ENCODE measurements at places on chromosomes 16 and 17. TPM values are rescaled to one million over a fixed set of nuclear protein-coding genes. Genes with fewer than 3 reads are reported as not detected.

The MBTPS1 gene
- total RNA-seq: 75.0 TPM

DNA sequence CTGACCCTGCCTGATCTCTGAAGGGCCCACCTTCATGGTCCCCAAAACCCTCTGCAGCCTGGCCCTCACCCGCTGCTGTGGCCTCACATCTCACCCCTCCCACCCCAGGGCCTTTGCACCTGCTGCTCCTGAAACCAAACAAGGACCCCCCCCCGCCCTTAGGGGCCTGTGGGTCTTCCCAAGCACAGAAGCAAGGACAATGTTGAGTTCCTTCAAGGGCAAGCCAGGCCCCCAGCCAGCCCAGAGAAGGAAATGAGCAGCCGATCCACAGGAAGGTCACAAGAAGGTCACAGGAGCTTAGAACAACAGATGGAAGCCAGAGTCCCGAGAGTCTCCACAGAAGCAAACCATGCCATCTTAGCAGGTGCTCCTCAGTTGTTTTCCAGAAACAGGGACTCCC is 493 bp upstream of the PDE6G start:
- H3K36me3 ChIP-seq: no peaks in the 10 kb centered on the region
- H3K27ac ChIP-seq: no peak overlapping the region
- no peaks in the 10 kb centered on the region for H3K27me3 ChIP-seq
- H3K4me1 ChIP-seq: no peaks in the 10 kb centered on the region

DNA sequence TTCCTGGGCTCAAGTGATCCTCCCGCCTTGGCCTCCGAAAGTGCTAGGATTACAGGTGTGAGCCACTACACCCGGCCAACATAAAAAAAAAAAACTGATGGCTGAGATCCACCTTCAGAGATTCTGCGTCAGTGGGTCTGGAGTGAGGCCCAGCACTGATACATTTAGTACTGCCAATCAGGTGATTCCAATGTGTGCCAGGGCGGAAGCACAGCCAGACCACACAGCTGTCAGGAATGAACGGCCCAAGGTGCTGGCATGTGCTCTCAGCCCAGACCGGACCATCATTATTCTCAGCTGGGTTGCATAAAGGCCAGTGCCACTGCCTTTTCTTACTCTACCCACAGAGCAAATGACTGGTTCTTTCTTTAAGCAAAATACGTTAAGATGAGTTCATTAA is 1.2 kb upstream of the BCO1 start:
- no peaks in the 10 kb centered on the region for H3K27me3 ChIP-seq
- H3K4me3 ChIP-seq: no peak overlapping the region
- no peaks in the 10 kb centered on the region for H3K4me1 ChIP-seq
- DNase-seq: no peak
- H3K36me3 ChIP-seq: no peaks in the 10 kb centered on the region
- no peak overlapping the region for H3K27ac ChIP-seq

DNA sequence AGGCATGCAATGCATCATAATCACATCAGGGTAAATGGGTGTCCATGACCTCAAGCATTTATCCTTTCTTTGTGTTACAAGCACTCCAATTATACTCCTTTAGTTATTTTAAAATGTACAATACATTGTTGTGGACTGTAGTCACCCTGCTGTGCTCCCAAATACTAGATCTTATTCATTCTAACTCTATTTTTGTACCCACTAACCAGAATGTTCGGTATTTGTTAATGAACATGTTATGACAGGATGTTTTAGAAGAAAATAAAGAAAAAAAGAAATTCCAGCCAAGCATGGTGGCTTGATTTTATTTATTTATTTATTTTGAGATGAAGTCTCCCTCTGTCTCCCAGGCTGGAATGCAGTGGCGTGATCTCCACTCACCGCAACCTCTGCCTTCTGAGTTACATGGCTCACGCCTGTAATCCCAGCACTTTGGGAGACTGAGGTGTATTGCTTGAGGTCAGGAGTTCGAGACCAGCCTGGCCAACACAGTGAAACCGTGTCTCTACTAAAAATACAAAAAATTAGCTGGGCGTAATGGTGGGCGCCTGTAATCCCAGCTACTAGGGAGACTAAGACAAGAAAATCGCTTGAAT is 1.8 kb upstream of the NDE1 start:
- H3K4me3 ChIP-seq: no peak overlapping the region
- H3K27me3 ChIP-seq: no peaks in the 10 kb centered on the region
- no peak for DNase-seq
- no peak overlapping the region for H3K27ac ChIP-seq
- no peaks in the 10 kb centered on the region for H3K36me3 ChIP-seq

- H3K27ac ChIP-seq: no peak overlapping the region
- H3K4me3 ChIP-seq: no peak overlapping the region
- DNase-seq: no peak
- H3K36me3 ChIP-seq: no peaks in the 10 kb centered on the region
- no peaks in the 10 kb centered on the region for H3K27me3 ChIP-seq
- no peaks in the 10 kb centered on the region for H3K4me1 ChIP-seq
Observed at GRCh38 chr17:83007504-83008185, 71.8 kb upstream of the METRNL start.
